ENCODE measurements at places on chromosomes 2 and 18.

DNA sequence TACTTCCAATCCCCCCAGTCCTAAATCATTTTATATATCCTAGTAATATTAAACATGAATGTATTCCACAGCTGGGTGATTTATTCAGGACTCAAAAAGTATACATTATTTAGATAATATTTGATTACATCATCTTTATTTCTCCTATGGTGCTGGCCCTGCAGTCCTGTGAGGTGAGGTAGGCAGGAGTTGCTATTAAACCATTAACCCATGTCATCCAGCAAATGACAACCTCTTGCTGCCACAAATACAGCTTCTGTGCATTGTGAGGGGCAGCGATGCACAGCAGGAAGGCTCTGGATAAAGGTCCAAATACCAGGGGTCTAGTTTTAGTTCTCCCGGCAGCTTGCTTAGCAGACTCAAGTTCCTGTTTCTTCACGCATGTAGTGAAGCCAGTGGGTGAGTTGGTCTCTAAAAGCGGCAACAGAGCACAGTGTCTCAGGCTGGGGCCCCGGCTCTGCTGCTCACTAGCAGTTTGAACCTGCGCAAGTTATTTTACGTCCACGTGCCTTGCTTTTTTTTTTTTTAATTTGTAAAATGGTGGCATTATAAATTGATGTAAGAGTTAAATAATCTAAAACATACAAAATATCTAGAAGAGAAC lies 36.1 kb downstream of the INSIG2 start:
- DNase-seq: no peak

DNA sequence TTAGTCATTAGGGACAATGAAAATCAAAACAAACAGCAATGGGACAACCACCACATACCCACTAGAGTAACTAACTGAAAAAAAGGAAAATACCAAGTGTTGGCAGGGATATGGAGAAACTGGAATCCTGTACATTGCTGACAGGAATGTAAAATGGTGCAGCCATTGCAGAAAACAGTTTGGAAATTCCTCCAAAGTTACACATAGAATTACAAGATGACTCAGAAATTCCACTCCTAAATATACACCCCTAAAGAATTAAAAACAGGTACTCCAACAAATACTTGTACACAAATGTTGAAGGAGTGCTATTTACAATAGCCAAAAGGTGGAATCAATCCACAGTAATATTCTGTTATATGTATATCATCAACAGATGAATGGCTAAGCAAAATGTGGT lies 110.9 kb downstream of the ROCK1 start:
- no peak for DNase-seq

DNA sequence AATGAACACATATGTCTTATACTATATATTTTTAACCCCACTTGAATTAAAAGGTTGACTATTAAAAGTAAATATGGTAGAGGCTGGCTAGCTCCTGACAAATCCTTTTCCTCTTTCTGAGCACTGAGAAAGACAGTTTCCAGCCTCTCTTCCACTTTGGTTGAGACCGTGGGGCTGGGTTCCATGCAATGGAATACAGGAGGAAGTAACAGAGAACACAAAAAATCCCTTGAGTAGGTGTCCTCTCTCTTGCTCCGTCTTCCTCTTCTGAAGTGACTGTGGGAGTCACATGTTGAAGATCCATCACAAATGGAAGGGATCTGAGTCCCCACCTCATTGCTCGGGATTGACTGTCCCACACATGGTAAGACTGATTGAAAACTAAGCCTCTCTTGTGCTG lies 36.6 kb upstream of the SIGLEC15 start:
- no peak for DNase-seq

GRCh38 chr2:231336236-231336635 lies 59.3 kb upstream of the B3GNT7 start:
- no peak for DNase-seq

DNA sequence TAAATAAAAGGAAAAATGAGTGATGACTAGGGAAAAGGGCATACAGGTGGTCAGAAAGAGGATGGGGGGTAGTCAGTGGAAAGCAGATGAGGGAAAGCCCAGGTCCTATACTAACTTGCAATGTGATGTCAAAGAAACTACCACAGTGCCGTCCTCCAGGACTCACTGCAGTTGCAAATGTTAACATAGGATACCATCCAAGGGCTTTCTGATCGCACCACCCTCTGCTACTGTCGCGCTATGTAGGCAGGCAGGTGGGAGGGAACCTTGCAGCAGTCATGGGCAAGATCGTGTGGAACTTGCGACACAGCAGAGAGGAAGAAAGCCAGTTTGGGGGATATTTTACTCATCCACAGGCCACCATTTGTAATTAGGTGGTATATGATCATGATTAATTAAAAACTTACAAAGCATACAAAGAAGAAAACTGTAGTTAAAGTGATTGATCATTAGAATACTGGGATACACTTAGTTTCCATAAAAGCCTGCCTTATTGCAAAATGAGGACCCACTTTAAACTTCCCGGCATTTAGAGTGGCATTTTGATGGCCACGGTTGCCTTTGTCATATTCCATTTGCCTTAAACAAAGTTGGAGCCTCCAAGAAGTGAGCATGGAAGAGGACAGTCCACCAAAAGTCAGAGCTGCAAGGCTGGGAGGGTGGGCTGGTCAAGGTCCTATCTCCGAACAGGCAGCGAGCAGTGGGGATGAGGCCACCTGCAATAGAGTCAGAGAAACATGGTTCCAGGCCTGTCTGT lies 8.5 kb upstream of the ROCK2 start:
- no peak for DNase-seq

DNA sequence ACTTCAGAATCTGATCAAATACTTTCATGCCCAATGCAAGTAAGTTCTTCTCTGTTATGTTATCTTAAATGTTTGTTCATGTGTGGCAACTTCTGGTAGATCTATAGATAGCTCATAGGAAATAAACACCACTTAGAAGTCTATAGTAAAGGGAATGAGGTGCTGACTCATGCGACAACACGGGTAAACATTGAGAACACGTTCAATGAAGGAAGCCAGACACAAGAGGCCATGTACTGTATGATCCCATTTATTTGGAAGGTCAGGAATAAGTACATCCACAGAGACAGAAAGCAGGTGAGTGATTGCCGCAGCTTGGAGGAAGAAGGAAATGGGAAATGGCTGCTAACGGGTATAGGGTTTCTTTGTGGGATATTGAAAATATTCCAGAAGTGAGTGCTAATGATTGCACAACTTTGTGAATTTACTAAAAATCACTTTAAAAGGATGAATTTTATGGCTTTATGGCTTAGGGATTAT lies 95.4 kb downstream of the ITGB1BP1 start:
- DNase-seq: no peak

DNA sequence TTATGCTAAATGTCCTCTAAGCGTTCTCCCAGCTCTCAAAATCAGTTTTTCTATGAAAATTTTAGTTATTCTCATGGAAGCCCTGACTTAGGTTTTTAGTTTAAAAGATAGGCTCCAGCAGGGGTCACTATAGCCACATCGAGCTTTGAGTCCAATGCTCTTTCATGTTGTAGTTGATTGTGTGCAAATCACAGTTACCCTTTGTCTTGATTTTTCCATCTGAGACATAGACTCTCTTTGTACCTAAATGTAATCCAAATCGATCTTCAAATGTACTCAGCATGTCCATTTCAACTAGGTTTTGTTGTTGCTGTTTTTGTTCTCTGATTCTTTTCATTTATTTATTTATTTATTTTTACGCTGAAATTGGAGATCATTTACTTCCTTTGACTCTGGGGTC lies 26.4 kb upstream of the MSTN start:
- no peak for DNase-seq

DNA sequence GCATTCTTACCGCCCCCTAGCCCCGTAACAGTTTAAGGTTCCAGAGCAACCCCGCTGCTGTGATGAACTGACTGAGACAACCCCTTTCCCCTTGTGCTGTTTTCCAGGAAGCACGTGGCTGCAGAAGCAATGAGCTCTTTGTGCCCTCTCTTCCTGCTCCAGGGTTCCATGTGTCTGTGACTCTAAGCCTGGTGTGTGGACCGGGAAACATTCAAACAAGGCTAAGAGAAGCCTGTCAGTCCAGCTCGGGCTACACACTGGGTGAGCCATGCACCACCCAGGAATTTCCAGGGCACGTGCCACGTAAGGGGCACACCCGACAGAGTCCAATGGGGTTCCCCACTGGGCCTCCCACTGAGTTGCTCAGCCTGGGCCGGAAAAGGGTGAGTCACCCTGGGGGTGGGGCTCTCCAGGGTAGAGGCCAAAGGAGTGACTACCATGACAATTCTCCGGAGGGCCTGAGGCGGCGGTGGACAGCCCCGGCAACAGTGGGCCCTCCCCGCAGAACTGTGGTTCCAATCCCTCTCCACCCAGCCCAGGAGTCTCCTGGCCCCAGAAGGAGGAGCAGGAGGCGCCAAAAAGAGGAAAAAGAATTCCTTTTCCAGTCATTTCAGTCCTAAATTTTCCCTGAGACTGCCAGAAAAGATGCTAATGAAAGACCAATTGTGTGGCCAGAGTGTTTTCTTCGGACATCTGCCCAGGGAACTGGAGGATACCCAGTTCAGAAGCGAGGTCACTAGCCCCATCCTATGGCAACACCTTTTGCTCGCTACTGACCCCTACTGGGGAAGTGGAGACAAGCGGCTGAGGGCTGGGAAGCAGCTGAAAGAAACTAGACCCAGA lies 157.8 kb upstream of the SLC1A4 start:
- DNase-seq: peak; percentile 40

DNA sequence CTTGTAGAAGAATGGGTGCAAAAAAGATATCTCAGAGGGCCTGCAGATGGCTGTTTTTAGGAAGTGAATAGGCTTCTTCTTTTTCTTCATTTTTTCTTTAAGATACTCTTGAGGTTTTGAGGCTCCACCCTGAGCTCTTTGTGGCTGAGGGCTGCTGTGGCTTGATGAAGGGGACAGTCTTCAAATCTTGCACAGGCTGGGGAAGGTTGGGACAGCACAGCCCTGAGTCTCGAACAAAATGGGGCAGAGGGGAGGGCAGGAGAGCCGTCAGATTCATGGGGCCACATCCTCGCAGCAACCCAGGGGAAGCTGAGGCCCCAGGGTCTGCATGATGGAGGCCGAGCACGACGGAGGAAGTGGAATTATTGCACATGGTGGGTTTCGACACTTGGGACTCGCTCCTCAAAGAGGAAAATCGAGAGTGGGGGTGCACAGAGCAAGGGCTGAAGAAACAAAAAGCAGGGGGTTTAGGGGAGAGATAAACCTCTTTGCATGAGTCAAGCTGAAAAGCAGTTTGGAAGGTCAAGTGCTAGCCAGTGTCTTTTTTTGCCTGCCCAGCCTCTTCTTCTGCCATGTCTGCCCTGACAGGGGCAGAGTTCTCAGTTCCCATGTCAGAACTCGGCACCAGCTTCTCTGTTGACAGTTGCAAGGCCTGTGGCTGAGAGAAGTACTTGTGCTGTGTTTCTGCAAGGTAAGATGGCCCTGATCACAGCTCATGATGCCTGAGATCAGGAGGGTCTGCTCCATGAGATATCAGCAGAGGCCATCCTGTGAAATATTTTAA lies 19.5 kb downstream of the INPP4A start:
- DNase-seq: no peak
